Activated CD8-positive, alpha-beta memory T cell treated with anti-CD3 and anti-CD28 coated beads for 24 hours (primary cell): ENCODE measurements at places on chromosomes 12 and 14.

DNA sequence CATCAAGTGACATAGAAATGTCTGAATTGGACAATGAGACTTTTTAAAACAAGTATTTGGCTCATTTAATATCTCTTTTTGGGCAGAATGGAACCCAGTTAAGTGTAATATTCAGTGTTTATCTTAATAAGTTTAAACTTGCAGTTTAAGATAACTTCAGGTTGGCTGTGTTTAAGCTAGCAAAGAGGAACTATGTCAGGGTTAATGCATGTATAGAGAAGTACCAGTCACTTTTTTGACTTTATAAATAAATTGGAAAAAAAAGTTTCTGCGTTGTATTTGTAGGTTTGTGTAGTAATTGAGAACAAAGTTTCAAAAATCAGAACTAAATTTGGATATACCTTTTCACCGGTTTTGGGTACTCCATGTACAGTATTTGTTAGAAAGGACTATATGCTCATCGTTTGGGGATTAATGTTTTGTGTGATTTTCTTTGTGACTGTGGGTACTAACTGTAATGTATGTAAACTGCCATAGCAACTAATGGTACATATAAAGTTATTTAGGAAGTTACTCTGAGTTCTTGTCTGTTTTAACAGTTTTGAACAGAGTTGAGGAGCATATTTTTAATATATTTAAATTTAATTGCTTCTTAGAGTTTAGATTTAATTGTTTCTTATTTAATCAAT, 4.5 kb downstream of the HMGA2 start:
- DNase-seq, result no peak

- no peak for DNase-seq
Measured at GRCh38 chr14:39175445-39176262, 600 bp downstream of the PNN start.

DNA sequence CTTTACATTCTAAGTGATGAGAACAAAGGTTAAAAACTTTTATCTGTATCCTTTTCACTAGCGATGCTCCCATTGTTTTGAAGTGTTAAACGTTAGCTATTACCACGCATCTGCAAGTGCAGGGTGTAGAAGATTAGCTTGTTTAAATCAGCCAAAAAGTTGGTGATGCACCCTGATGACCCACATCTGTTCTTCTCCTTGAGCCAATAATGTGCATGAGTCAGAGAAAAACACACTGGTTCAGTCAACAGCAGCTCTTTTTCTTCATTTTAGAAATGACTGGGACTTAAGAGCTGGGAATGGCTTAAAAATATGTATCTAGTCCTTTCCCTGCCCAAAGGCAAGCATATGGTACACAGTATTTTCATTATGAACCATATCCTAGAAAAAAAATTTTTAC, 323.5 kb upstream of the PDE3A start:
- DNase-seq, result no peak

- DNase-seq, result no peak
Measured at GRCh38 chr14:24037658-24038037, 14.2 kb upstream of the CARMIL3 start.

- DNase-seq, result no peak
Measured at GRCh38 chr14:96486705-96487104, 15.5 kb upstream of the PAPOLA start.

DNA sequence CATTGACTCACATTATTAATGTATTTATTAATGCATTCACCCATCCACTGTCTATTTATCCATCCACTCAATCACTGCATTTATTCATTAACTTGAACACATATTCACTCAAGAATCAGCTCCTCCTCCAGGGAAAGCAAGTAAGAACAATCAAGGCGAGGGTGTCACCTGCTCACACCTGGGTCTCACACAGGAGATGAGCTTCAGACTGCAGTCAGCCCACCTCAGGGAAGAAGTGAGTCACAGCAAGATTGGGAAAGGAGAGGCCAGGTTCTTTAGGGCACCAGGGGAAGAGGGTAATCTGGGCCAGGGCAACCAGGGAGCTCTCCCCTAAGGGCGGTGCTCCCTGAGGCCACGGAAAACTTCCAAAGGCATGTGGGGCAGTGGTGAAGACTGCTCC, 367.3 kb downstream of the BCL11B start:
- DNase-seq, result no peak

- DNase-seq, result no peak
Measured at GRCh38 chr14:43789458-43789857, 717.6 kb downstream of the FSCB start.

- no peak for DNase-seq
Measured at GRCh38 chr14:24518851-24519250, 10.8 kb upstream of the CMA1 start.

DNA sequence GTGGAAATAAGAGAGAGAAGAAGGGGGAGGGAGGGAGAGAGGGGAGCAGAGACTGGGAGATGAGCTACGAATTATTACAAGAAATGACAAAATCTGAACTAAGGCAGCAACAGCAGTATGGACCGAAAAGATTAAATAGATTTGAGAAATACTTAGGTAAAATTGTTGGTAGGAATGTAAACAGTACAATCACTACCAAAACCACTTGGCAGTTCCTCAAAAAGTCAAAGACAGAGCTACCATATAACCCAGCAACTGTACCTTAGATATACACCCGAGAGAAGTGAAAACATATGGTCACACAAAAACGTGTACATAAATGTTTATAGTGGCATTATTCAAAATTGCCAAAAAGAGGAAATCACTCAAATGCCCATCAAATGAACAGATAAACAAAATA, 14.1 kb downstream of the KRAS start:
- DNase-seq, result no peak

GRCh38 chr12:14435627-14436026, 70.1 kb downstream of the ATF7IP start:
- no peak for DNase-seq

DNA sequence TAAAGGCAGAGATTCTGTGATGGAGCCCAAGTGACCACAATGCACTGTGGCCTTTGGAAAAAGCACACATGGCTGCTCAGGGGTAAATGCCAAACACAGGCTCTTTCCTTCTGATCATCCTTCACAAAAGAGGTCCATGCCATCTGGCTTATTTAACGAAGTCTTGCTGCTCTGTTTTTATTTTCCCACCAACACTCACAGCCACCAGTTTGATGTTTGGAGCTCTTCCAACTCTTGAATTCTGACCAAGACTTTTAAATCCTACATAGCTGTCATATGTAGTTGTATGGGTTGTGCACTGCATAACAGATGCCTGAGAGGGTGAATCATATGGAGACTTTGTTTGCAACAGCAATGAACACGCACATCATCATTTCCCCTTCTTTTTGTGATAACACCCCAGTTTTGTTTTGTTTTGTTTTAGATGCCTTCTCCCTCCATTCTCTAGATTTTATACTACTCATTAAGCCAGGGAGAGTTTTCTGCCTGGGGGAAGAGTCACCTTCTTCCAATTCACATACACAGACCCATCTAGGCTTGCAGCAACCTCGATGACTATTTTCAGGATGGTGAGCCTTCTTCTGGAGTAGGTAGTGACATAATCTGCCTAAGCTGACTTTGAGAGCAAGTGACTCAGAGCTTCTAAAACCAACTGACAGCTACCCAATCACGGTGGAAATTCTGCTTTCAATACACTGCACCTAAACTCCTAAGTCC, 145.2 kb upstream of the WSCD2 start:
- no peak for DNase-seq

DNA sequence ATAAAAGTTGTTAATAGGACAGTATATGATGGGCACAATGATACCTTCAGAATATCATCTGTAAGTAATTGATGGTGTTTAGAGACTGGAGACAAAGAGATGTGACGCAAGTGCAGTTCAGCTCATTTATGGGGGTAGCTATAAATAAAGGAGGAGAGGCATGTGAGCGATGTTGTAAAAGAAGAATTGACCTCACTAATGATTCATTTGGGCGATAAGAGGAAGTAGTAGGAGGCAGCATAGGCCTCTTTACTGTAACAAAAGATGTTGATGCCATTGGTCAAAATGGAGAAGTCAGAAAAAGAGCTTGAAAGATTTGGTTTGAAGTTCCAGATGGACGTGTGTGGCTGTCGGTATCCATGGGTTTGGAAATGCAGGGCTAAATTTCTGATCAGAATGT, 70.0 kb downstream of the FLRT2 start:
- DNase-seq, result no peak
